ENCODE measurements at places on chromosomes 7 and 10.

- no peak for DNase-seq
Measured at GRCh38 chr7:110646804-110647203, 444.1 kb upstream of the LRRN3 start.

DNA sequence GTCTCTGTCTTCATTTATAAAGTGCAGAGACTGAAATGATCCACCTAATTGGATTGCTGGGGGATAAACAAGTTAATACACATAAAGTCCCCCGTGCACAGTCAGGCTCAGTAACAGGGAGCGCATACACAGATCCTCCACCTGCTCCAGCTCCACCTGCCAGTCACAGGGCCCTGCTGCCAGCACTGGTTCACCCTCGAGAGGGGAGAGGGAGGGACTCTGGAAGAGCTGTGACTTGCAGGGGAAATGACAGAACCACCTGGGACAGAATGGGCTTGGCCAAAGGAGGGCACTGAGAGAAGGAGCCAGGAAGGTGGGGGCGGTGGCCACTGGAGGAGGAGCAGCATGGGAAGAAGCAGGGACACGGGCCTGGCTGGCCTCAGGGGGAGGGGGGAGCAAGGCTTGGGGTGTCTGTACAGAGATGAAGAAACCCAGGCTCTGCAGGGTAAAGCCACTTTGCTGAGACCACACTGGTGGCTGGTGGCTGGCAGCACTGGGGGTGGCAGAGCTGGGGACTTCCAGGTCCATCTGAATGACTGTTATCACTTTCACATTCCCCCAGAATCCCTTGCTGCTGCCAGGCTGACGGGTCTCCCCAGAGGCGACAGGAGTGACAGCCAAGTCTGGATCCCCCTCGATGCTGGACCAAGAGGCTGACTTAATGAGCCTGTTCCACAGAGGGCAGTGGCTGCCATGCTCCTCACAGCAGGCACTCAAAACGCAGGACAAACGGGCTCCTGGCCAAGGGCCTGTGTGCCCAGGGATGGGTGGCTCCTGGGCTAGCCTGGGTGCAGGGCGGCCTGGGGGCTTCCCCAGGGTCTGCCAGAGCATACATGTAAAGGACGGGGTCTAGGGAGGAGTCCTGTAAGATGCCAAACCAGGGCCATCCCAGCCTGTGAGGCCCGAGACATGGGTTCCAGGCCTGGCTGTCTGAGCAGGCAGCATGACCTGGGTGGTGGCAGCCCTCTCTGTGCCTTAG lies 151.1 kb downstream of the SH3PXD2A start:
- DNase-seq = no peak

DNA sequence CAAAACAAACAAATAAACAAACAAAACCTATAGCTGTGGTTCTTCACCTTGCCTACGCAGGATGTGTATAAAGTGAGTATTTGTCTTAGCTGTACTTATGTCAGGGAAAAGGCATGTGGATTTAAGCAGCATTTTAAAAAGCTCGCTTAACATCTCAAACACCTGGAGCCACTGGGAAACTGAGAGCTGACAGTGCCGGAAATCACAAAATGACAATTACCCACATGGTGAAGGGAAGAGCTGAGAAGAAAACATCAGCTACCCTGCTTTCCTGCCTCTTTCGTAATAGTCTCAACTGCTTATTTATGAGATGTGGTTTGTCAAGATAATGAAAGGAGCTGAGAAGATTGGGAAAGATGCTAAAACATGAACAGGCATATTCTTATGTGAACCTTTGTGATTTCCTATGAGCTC lies 31.1 kb upstream of the MSMB start:
- no peak for DNase-seq

- DNase-seq = no peak
Measured at GRCh38 chr10:16155834-16156233, 281.0 kb upstream of the PTER start.

GRCh38 chr10:121531076-121531829 lies 67.0 kb downstream of the FGFR2 start:
- no peak for DNase-seq

GRCh38 chr10:120861178-120861855 lies 10.2 kb downstream of the WDR11 start:
- no peak for DNase-seq

GRCh38 chr10:79017882-79018520 lies 50.8 kb upstream of the ZMIZ1 start:
- no peak for DNase-seq

DNA sequence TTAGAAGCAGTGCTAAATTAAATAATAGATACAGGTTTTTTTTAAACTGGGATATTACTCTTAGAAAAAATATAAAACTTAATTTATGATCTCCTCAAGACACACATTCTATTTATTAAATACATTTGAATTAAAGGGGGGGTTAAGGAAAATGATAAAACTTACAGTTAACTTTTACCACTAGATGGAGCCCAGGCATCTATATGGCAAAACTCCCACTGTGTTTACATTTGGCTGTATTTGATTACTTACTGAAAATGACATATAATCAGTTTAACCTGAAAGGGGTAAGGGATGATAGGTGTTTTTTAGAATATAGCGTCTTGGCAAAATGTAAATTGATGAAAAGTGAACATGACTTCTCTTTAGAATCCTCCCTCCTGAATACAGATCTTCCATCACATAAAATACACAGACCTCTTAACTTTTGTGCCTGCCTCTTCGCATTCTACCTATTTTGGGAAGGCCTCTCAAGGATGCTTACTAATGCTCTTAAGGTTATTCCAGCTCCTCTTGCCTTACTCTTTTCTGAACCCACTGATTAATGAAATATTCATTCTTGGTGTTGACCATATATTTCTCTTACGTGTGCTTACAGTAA lies 235.7 kb downstream of the AGMO start:
- DNase-seq = no peak

DNA sequence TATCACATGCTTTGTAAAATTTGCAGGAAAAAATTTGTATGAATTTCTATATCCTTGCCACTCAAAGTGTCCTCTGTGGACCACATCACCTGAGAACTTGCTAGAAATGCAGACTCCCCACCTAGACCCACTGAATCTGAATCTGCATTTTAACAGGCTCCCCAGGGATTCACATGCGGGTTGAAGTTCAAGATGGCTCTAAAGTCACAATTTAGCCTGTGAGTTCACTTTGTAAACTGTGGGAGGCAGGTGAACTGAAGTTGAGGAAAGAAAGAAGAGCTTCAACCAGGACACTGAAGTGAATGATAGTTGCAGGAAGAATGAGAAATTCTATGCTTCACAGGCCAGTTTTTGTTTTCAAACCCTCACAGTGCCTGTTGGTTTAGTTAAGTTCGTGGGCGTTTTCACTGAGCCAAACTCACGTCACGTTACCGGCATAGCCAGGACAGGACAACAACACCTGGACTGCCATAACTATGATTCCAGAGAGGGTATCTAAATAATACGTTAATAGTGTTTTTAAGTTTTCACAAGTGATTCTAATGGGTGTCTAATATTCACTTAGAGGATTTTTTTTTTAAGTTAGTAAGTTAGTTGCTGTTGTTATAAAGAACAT lies 240.0 kb downstream of the PHTF2 start:
- no peak for DNase-seq

DNA sequence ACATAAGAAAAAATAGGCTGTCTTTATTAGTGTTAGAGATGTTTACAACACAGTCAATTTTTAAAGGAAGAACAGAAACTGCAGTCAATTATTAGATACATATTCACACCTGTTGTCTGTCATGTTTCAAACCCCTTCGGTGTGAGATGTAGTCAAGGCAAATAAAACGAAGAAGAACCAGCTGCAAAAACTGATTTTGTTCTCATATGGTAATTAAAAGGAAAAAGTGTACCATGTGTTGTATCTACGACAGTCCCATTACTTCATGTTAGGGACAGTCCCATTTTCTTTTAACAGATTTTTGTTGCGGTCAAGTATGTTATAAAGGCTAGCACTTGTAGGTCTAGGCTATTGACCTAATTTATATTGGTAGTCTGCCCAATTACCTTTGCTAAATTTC lies 149.4 kb downstream of the LRRN3 start:
- no peak for DNase-seq

DNA sequence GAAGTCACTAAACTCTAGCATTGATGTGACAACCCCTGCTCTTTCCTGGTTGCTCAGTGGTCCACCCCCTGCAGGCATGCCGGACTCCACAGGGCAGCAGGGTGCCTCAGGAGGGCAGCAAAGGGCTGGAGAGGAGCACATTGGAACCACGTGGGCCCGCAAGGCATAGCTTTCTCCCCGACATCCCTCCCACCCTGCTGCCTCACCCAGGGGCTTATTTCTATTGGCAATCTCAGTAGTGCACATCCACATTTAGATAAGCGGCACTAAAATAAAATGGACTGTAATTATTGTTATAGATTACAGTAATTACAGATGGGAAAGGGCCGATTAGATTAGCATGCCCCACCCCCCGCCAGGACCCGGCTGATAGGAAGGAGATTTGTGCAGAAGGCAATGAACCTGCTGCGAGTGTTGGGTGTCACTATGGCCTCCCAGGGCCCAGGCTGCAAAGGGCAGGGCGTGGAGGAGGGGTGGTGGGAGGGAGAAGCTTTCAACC lies 580.1 kb downstream of the GRID1 start:
- DNase-seq = no peak

Measured in effector memory CD4-positive, alpha-beta T cell (primary cell).